T-helper 1 cell (primary cell): ENCODE measurements at places on chromosomes 4 and X.

DNA sequence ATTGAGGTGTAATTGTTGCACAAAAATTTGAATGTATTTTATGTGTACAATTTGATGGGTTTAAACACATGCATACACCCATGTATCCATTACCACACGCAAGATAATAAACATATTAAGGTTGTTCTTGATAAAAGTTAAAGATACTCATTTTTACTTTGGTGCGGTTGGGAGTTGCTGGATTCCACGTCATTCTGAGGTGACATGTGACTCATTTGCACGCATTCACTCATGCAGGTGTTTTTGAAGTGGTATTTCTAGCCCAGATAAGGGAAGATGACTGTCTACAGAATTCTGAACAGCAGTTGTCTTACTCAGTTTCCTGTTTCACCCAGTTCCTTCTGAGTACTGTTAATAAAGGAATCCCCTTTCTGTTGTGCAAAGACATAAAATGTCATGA is 142.0 kb downstream of the RTL3 start:
- peak; percentile 94 for DNase-seq

DNA sequence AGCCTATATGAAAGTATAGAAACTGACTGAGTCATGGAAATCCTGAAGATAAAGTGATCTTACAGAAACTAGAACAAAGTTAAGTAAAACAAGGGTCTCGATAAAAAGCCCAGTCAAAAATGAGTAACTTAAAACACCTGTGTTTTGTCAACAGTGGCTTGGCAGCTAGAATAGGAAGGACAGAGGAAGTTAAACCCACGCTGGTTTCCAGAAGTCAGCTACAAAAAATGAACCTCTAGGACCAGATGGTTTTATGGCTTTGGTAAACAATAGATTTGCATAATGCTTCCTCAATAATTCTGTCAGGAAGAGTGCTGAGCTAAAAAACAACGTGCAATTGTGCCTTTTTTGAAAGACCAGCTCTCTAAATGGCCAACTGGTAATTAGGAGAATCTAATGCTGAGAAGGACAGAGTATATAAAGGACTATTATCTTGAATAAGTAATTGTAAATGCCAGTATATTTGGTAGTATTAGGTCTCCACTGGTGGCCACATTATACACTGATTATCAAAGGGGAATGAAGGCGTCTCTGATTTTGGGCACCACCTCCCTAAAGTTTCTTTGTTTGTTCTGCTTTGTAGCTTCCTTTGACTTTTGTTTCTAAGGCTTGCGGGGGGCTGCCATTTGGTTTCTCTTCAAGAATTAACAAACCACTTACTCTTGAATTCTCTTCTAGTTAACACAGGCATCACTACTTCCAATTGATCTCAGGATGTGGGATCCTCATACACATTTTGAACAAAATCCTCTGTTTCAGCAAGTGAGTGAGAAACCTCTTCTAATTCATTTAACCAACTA is 72.2 kb upstream of the PPP3CA start:
- peak; percentile 28 for DNase-seq

DNA sequence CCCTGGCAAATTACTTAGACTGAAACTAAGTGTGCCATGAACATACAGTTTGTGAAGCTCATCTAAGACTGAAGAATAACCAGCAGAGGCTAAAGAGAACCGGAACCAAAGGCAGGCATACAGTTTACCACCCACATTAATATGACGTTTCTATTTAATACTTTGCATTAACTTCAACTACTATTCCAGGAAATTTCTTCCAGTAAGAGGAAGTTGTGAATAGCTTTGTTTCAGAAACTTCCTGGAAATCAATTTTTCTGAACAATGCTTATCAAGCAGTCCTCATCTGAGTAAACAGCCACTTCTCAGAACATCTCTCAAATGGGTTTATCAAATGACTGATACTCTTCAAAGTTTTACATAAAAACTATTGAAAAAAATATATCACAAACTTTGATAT is 252.7 kb downstream of the OPHN1 start:
- DNase-seq, result no peak

GRCh38 chr4:142846108-142846728 is at the start of gene INPP4B:
Gene INPP4B, minus strand, starts transcription at chr4:142846301.
- DNase-seq, result peak; percentile 23

GRCh38 chrX:18973527-18974192 is 10.3 kb downstream of the PHKA2 start:
- DNase-seq, result no peak

DNA sequence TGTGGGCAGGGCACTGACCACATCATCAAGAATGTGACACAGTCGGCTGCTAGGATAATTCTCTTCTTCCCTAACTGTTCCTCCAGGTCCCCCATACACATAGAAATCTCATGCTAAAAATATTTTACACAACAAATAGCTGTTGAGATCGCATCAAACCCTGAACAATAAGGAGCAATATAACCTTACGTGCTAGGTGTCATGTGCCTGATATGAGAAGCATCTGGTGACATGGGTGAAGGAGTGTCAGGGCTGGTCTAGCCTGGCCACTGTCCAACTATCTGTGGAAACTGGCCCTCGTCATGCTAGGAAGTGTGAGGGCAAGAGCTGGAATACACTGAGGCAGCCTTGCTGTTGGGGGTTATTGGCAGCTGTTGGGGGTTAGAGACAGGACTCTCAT is 167.3 kb upstream of the PGRMC2 start:
- no peak for DNase-seq

- DNase-seq, result no peak
These were observed 53.0 kb downstream of the OSTC start for GRCh38 chr4:108703370-108703769.

DNA sequence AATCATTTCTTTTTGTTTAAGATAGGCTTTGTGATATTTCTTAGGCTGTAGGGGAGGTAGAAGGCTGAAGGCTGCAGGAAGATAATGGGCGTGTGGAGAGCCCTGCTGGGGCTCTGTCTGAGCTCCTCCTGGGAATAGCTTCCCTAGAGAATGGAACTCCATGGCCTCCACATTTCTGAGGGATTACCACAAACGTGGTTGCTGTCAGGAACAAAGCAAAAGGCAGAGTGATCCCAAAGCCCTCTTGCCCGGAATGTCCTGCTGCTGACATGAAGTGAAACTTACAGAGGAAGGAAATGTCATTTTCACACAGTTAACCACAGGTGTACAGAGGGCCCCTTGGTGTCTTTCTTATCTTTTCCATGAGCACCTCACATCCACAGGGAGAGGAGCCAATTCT is 89.3 kb downstream of the DDIT4L start:
- no peak for DNase-seq

- no peak for DNase-seq
These were observed 293.2 kb upstream of the PCDH18 start for GRCh38 chr4:137825505-137825904.

DNA sequence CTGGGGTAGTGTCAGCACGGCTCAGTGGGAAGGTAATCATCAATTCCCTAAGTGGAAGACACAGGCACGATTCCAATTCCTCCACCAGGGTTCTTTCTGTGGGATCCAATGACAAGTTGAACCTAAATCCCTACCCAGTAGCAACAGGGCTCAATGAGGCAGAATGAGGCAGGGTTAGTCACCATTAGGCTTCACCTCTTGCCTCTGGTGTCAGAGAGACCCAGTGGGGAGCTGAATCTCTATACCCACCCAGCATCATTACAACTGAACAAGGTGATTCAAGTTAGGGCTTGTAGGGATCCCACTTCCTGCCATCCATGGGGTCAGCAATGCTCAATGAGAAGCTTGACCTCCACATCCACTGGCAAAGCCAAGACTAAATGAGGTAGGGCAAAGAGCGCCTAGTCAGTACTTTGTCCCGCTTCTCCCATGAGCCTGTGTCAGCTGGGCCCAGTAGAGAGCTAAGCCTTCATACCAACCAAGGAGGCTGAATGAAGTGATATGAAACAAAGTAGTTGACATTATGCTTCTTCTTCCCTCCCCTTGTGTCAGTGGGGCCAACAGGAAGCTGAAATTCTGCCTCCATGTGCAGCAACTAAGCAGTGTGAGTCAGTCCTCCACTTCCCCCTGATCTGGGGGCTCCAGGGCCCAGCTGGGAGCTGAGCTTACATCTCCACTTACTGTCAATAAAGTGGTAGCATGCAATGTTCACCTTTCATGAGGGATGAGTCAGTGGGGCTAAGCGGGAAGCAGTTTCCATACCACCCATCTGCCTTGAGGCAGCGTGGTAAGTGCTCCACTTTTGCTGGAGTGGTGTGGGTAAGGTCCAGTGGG is 36.4 kb upstream of the RBM41 start:
- DNase-seq, result no peak

- peak; percentile 37 for DNase-seq
These were observed 19.1 kb downstream of the SH3BP2 start for GRCh38 chr4:2811830-2812611.
